ENCODE measurements at places on chromosomes 16 and 17.

DNA sequence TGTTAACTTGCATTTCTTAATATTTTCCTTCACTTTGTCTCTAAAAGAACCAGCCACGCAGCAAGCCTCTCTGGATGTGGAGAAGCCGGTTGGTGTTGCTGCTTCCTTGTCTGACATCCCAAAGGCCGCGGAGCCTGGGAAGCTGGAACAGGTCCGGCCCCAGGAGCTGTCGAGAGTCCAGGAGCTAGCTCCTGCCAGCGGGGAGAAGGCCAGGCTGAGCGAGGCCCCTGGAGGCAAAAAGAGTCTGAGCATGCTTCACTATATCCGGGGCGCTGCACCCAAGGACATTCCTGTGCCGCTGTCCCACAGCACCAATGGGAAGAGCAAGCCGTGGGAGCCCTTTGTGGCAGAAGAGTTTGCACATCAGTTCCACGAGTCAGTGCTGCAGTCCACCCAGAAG lies 22.8 kb downstream of the GINS2 start:
- no peak for DNase-seq

GRCh38 chr17:79830763-79831264 lies 8.4 kb downstream of the CBX4 start:
- no peak for DNase-seq

DNA sequence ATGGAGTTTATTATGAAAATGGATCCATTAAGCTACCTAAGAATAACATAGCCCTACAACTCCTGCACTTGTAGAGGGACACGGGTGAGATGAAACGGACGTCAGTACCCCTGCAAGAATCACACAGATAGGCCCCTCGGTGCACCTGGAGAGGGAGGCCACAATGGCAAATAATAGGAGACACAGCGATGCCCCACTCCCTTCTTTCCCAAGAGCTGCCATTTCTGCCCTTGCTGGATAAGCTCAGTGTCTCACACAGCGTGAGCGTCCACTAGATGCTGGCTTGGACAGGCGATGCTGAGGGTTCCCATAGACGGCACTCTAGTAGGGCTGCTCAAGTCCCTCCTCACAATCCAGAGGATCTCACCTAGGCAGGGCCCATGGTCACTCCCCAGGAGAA lies 67.8 kb downstream of the ADCY9 start:
- no peak for DNase-seq

DNA sequence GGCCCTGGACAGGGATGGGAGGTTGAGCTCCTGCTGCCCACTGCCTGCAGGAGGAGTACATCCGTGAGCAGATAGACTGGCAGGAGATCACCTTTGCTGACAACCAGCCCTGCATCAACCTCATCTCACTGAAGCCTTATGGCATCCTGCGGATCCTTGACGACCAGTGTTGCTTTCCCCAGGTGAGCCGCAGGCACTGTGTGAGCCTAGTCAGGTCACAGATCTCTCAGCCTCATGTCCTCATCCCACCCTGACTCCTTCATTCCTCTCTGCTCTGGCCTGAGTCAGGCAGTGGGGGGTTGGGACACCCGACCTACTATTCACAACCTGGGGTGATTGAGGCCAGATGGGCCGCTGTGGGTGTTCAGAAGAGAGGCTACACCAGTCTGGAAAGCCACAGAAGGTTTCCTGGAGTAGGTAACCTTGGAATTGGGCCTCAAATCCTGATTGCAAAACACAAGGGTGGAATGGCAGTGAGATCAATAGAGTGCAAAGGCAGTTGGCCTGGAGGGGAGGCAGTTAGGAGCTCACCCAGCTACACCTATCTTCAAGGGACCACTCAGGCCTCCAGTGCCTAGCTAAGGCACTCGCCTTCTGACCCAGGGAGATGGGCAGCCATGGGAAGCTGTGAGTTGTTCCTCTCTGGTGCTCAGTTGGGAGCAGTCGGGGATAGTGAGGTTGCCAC lies 29.7 kb downstream of the MYO15A start:
- no peak for DNase-seq

DNA sequence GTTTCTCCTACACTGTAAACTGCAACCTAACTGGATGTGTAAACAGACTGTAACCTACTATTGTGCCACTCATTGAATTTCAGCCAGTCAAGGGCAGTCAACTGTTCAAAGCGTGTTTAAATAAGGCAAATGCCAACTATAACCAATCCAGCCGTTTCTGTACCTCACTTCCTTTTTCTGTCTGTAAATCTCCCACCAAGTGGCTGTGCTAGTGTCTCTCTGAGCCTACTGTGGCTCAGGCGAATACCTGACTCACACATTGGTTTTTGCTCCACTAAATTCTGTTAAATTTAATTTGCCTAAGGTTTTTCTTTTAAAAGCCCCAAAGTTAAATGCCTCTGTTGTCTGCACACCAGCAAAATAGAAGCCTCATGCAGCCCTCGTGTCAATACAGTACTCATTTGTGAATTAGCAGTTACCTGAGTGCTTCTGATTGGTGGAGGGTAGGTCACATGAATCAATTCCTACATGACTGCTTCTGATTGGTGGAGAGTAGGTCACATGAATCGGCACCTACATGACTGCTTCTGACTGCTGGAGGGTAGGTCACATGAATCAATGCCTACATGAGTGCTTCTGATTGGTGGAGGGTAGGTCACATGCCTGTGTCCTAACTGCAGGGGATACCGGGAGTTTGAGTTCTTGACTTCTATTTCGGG lies 31.1 kb upstream of the CCR7 start:
- DNase-seq: no peak

DNA sequence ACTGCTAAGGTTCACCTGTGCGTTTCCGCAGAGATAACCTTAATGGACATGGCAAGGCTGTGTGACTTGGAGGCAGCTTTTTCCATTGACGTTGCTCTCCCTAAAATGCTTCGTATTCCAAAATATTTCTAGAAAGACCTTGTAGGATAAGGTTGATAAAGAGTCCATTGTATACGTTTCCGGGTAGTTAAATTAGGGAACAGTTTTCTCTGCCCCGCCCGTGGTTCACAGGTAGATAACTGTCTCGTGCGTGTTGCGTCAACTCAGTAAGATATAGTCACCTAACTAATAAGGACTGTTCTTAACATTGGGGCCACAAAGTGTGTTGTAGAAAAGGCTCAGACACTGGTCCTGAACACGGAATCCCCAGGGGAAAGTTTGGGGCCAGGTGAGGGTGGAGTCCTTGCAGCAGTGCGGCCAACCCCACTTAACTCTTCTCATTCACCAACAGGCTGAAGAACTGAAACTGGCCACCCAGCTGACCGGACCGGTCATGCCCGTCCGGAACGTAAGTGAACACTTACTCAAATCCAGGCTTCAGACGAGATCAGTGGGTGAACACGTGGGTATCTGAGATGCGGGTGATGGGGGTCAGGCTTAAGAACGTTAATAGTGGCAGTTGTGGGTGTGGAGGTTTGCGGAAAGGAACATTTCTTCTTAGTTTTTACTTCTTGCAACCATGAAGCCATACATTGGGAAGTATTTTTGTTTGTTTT lies 1.6 kb downstream of the RPL13 start:
- DNase-seq: no peak

GRCh38 chr16:54928411-54929089 lies 2.1 kb upstream of the IRX5 start:
- no peak for DNase-seq

- DNase-seq: no peak
Measured at GRCh38 chr17:59287891-59288290, 43.6 kb upstream of the YPEL2 start.

GRCh38 chr16:76213860-76214259 lies 63.3 kb upstream of the CNTNAP4 start:
- no peak for DNase-seq

DNA sequence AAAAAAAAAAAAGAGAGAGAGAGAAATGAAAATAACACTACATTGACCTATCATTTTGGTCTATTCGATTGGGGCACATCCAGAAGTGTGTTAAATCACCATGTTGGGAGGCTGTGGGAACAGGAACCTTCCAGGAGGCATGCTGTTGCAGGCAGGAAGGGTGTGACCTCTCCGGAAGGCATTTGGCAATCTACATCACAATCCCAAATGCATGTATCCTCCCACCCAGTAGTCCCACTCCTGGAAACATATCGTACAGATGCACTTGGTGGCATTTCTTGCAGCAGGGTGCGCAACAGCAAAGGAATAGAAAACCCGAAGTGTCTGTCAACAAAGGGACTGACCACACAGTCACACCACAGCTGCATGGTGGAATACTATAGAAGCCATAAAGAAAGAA lies 7.9 kb downstream of the PLLP start:
- no peak for DNase-seq

- DNase-seq: no peak
Measured at GRCh38 chr17:29766796-29767327, 144.2 kb upstream of the CORO6 start.

DNA sequence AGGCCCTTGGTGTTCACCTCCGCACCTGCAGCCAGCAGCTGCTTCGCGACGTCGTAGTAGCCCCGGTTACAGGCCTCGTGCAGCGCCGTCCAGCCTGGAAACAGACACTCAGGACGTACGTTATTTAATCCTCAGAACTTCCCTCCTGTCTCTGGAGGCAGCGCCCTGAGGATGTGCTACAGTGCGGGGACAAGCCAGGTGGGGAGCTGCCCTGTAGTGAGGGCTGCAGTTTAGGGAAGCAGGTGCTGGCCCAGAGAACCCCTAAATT lies 71.0 kb downstream of the ZNF778 start:
- no peak for DNase-seq

GRCh38 chr16:58471209-58471975 lies 28.6 kb upstream of the NDRG4 start:
- DNase-seq: no peak

DNA sequence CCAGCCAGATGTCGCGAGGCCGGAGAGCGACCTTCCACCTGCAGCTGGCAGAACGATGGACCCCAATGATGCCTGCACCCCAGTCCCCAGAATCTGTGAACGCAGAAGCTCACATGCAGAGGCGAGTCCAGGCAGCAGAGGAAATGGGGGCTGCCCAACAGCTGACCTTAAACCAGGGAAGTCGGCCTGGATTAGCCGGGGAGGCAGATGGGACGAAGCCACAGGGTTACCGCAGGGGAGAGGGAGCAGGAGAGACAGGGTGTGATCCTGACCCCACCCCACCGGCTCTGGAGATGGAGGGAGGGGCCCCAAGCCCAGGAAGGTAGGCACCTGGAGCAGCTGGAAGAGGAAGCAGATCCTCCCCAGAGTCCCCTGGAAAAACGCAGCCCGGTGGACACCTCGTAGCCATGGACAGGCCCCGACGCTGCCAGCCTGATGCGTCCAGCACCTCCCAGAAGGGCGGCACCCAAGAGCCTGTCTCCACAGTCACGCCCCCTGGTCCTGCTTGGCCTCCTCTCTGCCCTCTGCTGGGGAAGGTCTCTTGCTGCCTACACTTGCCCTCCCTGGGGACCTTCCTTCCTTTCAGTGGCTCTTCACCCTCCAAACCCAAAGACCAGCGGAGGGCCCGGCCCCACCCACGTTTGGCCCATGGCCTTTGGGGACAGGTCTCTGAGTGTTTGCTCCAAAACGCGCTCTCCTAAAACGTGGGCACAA lies 37.3 kb downstream of the PIEZO1 start:
- DNase-seq: no peak

DNA sequence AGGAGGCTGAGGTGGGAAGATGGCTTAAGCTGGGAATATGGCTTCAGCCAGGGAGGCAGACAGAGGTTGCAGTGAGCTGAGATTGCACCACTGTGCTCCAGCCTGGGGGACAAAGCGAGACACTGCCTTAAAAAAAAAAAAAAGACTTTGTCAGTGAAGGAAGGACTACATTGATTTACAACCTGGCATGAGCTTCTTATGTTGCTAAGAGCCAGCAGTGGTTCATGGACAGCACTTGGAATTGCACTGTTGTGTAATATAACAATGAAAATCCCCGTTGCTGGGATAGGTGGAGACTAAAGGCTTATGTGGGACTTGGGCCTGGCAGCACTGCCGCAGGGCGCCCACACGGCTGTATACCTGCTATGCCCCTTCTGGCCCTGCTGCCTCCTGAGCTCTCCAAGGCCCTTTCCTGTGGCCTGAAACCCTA lies 14.1 kb upstream of the SLC16A5 start:
- DNase-seq: no peak

DNA sequence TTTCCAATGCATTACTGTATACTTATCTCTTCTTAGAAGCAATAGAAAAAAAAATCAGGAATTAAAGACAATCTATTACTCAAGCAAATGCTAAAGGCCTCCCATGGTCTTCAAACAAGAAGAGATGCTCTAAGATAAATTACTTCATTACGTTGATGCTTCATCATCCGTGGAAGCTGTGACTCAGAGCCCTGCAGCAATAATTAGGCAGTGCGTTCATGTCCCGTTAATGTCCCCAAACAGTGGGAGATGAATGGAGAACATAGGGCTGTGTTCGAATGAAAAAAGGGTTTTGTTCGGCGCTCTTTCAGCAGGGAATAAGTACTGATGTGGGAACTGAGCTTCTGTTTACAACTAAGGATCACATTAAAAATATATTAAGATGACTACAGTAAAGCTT lies 15.9 kb upstream of the PDXDC1 start:
- no peak for DNase-seq

DNA sequence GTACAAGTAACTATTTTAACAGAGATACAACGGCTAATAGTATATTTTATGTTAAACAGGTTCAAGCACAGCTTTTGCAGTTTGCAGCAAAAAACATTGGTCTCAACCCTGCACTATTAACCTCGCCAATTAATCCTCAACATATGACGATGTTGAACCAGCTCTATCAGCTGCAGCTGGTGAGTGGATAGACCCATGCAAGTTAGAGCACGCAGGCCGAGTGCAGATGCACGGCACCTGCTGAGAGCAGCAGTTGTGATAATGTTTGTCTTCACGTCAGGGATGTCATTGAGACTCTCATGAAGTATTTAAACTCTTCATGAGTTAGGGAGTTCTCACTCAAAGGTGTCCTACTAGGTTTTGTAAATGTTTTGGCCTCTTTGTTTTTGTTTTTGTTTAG lies 45.6 kb downstream of the TMC6 start:
- no peak for DNase-seq

- no peak for DNase-seq
Measured at GRCh38 chr17:70080541-70081347, 5.7 kb downstream of the KCNJ16 start.

GRCh38 chr16:10694306-10694705 lies 424 bp downstream of the TEKT5 start:
- DNase-seq: no peak
